ENCODE measurements at places on chromosomes 16 and 17.

GRCh38 chr17:17784657-17785267, 52.0 kb downstream of the SREBF1 start:
- DNase-seq, result no peak

DNA sequence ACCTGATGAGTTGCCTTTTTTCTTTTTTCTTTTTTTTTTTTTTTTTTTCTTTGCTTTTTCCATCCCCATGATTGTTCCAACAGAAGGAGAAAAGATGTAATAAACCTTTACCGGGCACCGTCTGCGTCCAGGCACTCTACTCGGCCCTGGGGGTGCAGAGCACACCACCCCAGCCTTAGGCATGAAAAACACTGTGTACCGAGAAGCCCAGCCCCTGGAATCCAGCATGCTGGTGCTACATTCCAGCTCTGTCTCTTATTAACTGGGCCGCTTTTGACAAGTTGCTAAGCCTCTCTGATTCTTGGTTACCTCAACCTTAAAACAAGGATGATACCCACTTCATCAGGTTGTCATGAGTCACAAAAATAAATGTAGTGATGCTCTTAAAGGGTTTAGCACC, 64.1 kb upstream of the HSBP1 start:
- no peak for DNase-seq

GRCh38 chr16:66596986-66597848, 7.3 kb upstream of the CMTM3 start:
- DNase-seq, result no peak

DNA sequence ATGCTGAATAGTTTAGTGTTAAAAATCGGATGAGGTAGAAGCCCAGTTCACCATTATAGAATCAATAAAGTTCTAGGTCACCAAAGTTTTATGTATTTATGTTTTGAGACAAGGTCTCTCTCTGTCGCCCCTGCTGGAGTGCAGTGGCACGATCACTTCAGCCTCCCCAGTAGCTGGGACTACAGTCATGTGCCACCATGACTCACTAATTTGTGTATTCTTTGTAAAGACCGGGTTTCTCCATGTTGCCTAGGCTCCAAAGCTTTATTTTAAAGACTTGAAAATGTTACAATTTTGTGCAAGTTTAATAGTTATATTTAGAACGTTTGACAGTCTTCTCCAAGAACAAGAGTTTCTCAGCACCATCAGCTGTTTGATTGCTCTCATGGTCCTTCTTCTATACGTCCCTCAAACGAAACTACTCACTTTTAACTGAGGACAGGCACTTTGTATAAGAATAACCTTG, 32.1 kb downstream of the NDE1 start:
- no peak for DNase-seq

GRCh38 chr16:11417487-11417886, 72.2 kb downstream of the RMI2 start:
- DNase-seq, result no peak

- no peak for DNase-seq
Observed at GRCh38 chr16:67678354-67679023, 11.9 kb downstream of the C16orf86 start.

- DNase-seq, result no peak
Observed at GRCh38 chr16:88344411-88345030, 38.2 kb upstream of the ZNF469 start.
